AG09309 (cell line): ENCODE measurements at places on chromosomes 16 and 17.
A peak's percentile ranks its signal among the peaks of the same experiment; 100 is the strongest.

DNA sequence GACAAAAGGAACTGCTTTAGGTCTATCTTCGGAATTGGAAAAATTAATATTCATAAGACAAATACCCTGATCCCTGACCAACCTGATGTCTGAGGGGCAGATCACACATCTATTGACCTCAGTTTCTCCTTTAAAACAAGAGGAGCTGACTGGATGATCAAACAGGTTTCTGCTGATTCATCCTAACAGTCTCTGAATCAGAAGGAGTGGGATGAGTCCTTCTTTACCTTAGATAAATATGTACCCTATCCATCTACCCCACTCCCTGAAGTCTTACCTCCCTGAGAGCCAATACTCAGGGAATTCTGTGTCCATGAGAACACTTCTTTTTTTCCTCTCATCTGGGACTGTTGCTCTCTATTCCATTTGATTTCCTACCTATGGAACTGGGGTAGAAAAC, 80.3 kb upstream of the CRHR1 start:
- no peak for DNase-seq

GRCh38 chr17:12727881-12728280, 61.4 kb upstream of the ARHGAP44 start:
- no peak for DNase-seq

DNA sequence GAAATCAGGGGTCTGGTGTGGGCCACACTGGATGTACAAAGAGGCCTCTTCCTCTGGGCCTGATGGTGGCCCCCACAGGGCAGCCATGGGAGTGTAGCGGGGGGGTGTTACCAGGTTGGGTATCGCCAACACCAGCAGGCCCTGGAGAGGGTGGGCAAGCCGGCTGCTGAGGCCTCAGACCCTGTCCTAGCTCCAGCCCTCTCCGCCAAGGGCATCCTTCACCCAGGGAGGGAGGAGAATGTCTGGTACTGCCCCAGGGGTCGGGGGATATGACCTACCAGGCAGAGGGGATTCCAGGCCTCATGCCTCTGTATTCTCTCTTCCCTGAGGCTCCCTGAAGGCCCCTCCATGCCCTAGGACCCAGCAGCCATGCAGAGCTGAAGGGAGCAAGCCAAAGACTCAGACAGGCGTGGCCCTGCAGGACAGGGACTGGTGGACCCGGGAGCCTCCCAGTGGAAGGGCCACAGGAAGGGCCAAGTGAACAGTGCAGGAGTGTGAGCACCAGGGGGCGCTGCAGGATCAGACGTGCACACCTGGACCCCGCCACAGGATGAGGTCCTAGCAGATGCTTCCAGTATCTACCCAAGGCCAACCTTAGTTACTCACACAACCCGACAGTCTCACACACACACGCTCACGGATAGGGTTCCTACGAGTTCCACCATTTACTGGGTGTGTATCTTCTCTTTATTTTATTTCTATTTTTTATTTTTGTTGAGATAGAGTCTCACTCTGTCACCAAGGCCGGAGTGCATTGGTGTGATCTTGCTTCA, 10.9 kb upstream of the CES4A start:
- DNase-seq = peak; percentile 58

DNA sequence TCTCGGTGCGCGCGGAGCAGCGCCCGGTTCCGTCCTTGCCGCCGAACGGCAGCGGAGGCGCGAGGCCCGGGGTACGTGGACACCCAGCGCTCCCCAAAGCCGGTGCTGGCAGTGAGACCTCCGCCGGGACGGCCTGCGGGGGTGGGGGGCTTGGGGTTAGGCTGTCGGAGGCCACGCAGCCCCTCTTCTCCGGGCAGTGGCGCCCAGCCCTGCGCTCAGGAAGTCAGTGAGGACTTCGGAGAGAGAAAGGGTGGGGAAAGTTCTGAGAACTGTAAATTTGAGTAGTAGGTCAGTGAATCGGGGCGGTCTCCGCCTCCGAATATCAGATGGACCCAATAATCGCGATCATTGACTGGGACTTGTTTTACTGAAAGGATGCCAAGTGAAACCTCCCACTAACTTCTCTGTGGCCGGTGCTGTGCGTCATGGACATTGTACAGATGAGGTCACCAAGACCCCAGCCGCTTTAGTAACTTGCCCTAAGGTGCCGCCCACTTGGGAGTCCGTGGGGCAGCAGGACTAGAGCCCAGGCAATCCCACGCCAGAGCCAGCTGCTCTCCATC, 468 bp downstream of the IL4R start:
- DNase-seq = peak; percentile 81

- no peak for DNase-seq
Measured at GRCh38 chr17:1122533-1123392, 57.0 kb downstream of the ABR start.

DNA sequence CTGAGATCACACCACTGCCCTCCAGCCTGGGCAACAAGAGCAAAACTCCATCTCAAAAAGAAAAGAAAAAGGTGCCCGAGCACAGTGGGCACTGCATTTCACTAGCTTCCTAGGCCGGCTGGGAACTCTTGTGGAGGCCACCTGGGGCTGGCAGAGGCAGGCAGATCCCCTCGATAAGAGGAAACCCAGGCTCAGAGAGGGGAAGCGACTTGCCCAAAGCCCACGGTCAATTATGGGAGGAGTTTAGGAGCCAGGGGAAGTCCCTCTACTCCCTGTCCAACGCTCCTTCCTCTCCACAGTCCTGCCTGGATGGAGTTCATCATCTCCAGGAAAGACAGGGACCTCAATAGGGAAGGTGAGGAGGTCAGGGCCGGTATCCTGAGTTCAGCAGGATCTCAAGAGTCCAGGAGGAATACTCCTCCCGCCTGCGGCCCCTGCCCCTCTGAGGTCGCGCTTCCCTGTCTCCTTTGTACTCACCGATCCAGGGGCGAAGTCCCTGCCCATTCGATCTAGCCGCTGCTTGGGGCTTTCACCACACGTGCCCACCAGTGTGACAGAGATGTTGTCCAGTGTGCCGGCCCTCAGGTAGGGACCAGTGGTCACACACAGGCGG, 841 bp downstream of the ALOXE3 start:
- DNase-seq = no peak

DNA sequence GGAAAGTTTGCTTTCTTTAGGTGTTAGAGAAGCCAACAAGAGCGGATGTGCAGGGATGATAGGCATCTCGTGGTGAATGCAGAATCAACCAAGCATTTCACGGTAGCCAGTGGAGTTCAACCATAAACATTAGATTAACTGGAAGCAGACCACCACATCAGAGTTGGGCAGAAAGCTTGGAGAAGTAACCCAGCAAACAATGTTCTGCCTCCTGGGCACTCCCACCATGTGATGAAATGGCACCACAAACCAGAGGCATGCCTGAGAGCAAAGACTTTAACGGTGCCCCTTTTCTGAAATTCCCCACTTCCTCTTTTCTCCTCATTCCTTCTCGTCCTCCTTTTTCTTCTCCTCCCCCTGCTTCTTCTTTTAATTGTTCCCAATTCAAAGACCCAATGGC, 193.5 kb upstream of the ANKFN1 start:
- no peak for DNase-seq

GRCh38 chr17:5587438-5588032, 3.2 kb upstream of the NLRP1 start:
- DNase-seq = peak; percentile 21

GRCh38 chr16:65120831-65121721, 787 bp downstream of the CDH11 start:
- no peak for DNase-seq

GRCh38 chr16:9370061-9370491, 278.6 kb downstream of the HAPSTR1 start:
- DNase-seq = no peak

GRCh38 chr17:73947966-73948355, 255.5 kb upstream of the RPL38 start:
- DNase-seq = no peak

DNA sequence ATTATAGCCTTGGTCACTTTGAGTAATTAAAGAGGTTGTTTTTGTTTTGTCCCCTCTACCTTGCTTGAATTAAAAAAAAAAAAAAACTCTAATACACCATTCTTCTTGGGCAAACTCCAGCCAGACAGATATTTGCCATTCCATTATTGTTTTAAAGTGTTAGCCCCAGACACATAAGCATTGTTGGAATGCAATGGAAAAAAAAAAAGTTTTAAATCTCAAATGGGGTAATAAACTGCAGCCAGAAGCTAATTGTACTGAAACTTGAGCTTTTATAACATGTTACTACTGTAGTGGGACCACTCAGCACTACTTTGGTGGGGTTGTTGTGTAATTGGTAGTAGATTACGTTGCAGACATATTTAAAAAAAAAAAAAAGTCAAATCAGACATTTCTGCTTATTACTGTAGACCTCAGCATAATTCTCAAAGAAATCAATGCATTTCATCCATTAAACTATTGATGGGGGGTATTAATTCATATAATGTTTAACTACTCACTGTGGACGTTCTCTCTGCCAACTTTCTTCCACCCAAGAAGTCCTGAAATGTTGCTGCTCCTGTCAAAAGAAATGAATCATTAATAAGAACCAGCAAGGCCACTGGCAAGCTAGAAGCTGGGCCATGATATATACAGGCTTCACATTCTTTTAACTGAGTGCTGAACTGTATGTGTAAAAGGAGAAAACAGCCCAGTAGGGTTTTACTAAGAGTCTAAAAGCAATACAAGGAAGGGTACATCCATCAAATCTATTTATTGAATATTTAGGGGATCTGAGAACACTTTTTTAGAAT, 626.6 kb upstream of the SOX9 start:
- DNase-seq = peak; percentile 56

DNA sequence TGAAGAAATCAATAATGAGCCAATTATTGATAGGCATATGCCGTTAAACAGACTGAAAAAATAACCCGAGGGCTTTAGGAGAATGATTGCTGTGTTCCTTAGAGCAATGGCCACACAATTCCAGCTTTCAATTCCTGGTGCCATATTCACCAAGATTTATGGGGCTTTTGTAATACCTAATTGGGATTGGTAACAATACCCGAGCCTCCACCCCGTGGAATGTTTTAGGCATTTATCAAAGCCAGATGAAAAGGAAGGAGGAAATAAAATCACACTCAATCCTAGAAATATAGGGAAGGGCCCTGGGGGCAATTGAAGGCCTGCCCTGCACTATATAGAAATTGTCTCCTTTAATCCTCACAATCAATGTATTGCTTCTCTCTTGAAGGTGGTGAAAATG, 42.1 kb upstream of the MLYCD start:
- DNase-seq = no peak

GRCh38 chr17:8725881-8726876, 18.5 kb downstream of the CCDC42 start:
- no peak for DNase-seq
